ENCODE measurements at places on chromosomes 11 and 22.

DNA sequence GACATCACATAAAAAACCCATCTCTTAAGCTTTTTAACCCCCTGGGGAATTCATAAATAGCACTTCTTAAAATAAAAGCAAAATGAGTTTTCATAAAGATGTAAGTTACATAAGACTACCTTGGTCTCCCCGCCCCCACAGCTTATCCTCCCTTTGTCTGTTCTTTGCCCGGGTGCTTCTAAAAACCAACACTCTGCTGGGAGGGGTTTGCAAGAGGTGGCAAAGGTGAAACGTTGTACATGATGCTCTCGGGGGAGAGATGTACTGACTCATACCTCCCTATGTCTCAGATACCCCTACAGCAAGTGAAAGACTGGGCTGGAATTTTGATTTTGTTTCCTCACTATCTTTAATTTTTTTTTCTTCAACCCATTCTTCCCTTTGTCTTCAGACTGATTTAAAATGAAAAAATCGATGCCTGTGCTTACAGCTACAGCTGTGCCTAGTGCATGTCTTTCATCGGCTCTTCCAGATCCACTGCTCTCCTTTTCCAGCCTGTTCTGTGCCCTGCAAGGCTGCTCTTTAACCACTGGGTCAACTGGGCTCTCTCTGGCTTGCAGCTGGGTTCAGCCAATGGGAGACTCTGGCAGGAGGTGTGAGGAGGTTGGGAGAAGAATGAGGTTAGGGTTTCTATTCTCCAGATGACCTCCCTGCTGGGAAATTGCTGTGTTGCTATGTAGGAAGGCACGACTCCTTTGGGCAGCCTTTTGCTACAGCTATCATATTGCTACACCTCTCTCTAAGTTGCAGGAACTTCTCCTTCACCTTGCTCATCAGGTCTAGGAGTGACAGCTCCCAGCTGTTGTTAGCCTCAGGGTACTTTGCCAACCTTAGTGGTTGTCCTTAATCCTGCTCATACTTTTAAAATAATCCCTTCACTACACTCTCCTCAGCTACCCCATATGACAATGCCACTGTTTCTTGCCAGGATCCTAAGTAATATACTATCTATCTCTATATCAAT is 266.5 kb downstream of the TENM4 start:
- no peak for DNase-seq

DNA sequence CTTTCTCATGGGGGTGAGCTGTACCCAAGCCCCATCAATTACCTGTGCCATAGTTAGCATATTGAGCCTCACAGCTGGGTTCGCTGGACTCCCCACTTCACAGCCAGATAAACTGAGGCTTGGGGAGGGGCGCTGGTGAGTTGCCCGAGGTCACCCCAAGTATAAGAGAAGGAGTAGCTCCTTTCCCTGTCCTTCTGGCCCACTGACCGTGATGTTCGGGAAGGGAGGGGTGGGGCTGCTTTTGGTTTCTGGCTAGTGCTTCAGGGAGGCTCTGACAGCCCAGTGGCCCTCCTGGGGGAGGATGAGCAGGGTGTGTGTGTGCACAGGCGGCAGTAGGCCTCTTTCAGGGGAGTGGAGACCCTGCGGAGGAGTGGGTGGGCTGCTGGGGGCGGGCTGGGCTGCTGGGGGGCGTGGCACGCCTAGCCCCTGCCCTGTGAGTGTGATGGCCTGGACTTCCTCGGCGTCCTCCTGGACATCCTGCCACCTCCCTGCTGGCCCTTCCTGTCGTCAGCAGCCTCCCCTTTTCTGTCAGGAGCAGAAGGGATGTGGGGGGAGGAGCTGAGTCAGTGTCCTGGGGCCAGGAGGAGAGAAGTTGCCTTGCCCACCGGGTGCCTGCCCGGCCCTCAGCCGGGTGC is 50.3 kb downstream of the TRIOBP start:
- no peak for DNase-seq

- no peak for DNase-seq
These were observed 1.3 kb downstream of the TBRG1 start for GRCh38 chr11:124623861-124624525.

GRCh38 chr22:24002851-24003250 is 2.4 kb downstream of the GSTT4 start:
- DNase-seq, result no peak

GRCh38 chr11:75142714-75143419 is 8.0 kb upstream of the SLCO2B1 start:
- DNase-seq, result peak; percentile 59

- no peak for DNase-seq
These were observed 7.8 kb upstream of the BRSK2 start for GRCh38 chr11:1381793-1382425.

- no peak for DNase-seq
These were observed 135.8 kb downstream of the TRIM44 start for GRCh38 chr11:35798423-35798822.

- DNase-seq, result no peak
These were observed 48.5 kb upstream of the MN1 start for GRCh38 chr22:27850000-27850521.

GRCh38 chr11:75625991-75626888 is 42.6 kb downstream of the MAP6 start:
- no peak for DNase-seq

GRCh38 chr11:67391304-67392182 is at the start of gene RAD9A:
TSS of gene RAD9A (plus strand) at chr11:67391986. CDS start at chr11:67392045, 59 bp downstream.
- DNase-seq, result peak; percentile 82

GRCh38 chr22:47372596-47373385 is 610.3 kb downstream of the TBC1D22A start:
- DNase-seq, result no peak

DNA sequence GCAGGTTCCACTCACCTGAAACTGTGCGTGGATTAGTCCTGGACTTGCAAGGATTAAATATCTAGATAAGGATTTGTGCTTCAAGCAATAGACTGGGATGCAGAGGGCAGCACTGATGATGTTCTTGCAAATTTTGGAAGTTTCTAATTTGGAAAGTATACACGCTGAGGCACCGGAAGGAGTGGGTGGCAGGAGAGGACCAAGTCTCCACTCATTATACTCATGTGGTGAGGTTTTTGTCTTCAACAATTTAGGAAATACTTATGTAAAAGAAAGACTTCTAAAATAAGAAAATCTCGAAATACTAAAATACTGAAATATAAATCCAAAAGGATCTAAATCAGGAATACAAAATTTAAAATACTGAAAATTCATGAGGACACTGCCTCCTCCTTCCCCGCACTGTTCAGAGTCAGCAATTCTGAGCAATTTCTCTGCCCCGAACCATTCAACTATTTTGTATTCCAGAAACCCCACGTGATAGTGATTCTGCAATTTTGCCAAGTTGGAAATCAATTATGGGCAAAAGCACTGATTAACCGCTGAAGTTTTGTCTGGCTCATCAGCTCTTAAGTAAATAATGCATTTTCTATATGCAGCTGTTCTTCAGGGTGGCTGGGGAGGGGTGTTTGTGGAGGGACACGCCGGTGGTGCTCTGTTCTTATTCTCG is 47.0 kb upstream of the CLMP start:
- no peak for DNase-seq

- DNase-seq, result no peak
These were observed 4.2 kb upstream of the LRFN4 start for GRCh38 chr11:66852466-66853241.

DNA sequence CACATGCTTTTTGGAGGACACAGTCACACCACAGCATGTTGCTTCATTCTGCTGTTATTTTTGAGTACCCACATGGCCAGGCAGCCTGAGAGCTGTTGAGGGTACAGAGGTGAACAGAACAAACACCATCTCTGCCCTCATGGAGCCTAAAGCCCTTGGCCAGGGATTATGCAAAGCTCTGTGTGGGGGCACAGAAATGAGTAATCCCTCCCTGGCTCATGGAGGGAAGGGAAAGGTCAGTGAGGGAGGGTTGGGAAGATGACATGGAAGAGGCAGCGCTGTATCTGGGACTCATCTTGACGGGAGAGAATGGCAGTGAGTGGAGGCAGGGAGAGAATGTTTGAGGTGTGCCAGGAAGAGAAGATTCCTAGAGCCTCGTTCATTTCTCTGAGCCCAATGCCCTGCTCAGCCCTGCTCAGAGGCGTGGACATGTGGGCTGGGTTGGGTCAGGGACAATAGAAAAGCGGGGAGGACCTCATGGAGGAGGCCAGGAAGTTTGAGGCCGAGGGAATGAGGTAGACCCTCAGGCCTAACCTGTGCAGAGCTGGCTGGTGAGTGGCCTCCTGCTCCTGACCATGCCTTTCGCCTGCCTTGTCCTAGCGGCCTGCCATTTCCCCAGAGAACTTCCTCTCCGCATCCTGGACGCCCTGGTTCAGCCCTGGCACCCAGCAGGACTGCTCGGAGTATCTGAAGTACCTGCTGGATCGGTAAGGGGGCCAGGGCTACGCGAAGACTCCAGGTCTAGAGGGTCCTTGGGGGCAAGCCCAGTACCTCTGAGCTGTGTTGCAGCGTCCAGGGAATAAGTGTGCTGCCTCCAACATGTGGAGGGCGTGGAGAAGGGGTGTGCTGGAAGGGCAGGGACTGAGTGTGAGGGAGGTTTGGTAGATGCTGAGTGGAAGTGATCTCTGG is 19.8 kb downstream of the USP35 start:
- no peak for DNase-seq

GRCh38 chr11:125348141-125348651 is 147.9 kb downstream of the FEZ1 start:
- DNase-seq, result no peak

DNA sequence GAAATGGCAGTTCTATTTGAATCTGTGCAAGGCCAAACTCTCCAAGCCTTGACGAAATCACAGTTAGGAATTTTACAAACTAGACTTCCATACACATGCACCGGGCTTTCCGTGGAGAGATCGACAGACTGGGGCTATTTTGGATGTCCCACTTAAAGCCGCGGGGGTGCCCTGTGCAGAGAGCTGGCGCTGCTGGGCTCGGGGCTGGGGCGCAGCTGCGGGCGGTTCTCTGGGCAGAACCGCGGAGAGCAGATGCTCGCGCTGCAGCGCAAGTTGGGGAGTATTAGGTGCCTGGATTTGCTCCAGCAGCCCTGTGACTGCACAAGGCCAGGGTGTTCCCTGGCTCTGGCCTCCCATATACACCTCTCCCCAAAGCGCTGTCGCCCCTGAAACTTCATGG is 67.2 kb downstream of the SPATA19 start:
- no peak for DNase-seq

- no peak for DNase-seq
These were observed 346.0 kb upstream of the PLET1 start for GRCh38 chr11:112606656-112607055.
